ENCODE measurements at places on chromosomes 1 and 21. TPM values are rescaled to one million over a fixed set of nuclear protein-coding genes. Genes with fewer than 3 reads are reported as not detected.

Gene NES
- 56.3 TPM for total RNA-seq

Gene SELP
- not detected for total RNA-seq

Gene SMPDL3B
- 1.5 TPM for total RNA-seq

Gene OLIG2
- total RNA-seq, result not detected

Gene S100A12
- total RNA-seq, result not detected

Gene OR10Z1
- total RNA-seq, result not detected
